Stimulated activated CD4-positive, alpha-beta T cell treated with anti-CD3 and anti-CD28 coated beads, Interleukin-1b, Interleukin-23, amount 100 ng/mL, for 1 hour (primary cell): ENCODE measurements at places on chromosomes 4 and X.
A peak's percentile ranks its signal among the peaks of the same experiment; 100 is the strongest.

DNA sequence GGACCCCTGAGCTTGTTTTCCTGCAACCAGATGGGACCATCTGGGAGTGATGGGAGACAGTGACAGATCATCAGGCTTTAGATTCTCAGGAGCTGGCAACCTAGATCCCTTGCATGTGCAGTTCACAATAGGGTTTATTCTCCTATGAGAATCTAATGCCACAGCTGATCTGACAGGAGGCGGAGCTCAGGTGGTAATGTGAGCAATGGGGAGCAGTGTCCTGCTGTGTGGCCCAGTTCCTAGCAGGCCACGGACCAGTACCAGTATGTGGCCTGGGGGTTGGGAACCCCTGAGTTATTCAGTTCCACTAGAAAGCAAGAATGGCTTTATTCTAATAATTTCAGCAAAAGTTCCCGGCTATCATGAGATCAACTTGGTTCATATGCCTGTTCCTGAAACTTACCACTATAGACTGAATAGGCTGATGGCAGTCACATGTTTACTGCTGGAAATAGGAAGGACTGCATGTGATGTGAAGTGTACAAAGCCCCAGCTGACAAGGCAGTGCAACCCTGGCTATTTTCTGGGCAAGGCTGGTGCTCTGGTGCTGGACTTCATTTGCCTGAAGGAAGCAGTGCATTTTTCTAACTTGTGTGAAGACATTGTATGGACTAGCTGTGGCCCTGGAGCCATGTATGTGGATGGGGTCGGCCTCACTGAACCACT, 107.2 kb downstream of the SPRY1 start:
- no peak for DNase-seq

DNA sequence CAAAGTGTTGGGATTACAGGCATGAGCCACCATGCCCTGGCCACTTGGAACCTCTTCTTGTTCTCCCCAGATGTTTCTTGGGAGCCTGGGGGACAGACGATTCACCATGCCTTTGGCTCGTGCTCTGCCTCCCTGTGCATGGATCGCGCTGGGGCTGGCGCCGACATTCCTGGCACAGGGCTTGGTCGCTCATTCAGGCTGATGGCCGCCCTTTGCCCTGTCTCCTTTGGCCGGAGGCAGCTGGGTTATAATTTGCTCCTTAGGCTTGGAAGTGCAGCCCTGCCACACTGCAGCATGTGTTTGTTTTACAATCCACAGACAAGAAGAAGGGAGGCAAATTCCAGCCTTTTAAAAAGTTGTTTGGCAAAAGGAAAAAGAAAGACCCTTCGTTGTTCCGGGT, 115.3 kb downstream of the AASDH start:
- no peak for DNase-seq

- DNase-seq: no peak
These were observed 228.9 kb upstream of the BOD1L1 start for GRCh38 chr4:13856387-13856786.

DNA sequence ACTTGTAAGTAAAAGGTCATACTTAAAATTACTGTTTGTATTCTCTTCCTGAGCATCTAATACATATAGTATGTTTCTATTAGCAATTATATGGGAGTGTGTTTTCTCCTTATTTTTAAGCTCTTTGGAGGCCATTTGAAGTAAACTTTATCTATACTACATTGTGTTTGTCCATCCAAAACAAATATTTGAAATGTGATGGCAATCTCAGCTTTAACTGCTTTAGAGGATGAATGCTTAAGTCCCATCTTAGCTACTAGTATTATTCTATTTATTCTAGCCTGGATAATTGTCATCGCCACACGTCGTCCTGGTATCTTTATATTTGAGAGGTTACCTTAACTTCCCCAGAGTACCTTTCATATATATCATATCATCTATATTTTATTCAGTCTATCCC, 335.8 kb downstream of the NAF1 start:
- DNase-seq: no peak

GRCh38 chr4:1927675-1928074, 56.5 kb downstream of the NSD2 start:
- no peak for DNase-seq

DNA sequence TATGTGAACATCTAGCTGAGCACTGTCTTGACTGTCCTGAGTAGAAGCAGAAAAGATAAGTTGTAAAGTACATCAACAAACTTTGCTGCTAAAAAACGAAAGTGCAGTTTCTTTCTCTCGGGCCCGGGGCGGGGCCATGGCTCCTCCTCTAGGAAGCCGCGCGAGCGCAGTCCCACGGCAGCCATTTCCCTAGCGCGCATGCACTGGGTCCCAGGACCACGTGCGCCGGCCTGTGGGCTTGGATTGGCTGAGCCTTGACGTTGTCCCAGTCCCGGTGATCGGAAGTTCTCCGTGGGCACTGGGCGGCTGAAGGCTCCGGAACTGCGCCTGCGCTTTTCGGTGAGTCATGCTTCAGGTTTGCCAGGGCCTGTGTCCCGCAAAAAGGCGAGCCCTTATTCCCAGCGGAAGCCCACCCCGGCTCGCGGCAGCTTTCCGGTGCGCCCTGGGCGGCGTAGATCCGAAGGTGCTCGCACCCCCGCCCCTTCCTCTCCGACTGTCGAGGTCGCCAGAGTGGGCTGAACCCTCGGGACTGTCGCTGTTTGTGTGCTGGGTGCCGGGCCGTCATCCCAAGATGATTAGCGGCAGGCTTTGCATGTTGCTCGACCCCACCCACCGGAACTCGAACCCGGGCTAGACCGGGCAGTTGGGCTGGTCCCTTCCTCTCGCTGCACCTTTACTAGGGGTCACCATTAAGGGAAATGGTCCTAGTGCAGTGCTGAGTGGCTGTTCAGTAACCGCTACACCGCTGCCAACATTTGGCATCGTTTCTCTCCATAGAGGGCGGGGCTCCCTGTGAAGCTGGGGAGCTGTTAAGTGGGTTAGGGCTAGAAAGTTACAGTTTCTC, at the start of gene TCEANC:
Gene TCEANC (plus strand): TSS at position 292 of the 844 bp plus-strand sequence. CDS start 9,368 bp downstream, outside the sequence.
- peak; percentile 72 for DNase-seq

GRCh38 chr4:108126806-108127205, 41.9 kb downstream of the LEF1 start:
- DNase-seq: no peak

DNA sequence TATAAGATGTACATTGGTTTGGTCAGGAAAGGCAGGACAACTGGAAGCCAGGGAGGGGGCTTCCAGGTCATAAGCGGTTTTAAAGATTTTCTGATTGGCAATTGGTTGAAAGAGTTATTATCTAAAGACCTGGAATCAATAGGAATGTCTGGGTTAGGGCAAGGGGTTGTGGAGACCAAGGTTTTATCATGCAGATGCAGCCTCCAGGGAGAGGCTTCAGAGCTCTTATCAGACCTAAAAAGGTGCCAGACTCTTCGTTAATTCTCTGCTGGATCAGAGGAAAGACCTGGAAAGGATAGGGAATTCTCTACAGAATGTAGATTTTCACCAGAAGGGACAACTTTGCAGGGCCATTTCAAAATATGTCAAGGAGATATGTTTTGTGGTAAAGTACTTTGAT, 62.8 kb downstream of the BEX3 start:
- DNase-seq: no peak

DNA sequence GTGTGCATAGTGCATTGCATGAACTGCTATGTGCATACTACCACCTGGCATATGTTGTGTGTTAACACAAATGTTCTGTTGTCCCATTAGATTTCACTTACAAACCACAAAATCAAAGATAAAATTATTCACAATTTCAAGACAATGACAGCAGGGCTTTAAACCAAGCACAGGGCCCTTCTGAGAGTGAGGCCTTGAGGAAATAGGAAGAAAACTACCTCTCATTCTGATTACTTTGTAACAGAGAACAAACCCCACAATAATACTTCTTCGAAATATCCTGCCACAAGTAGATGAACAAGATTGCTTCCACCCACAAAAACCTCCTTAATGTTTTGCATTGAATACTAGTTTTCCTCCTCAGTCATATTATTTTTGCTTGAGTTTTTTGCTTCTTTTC, 85.5 kb upstream of the SPANXB1 start:
- no peak for DNase-seq

GRCh38 chrX:68989865-68990606, 161.2 kb downstream of the EFNB1 start:
- no peak for DNase-seq

GRCh38 chr4:1823545-1823932, 30.4 kb downstream of the FGFR3 start:
- no peak for DNase-seq
